NCI-H2081 treated with DMSO at 0.1 percent for 48 hours (cell line): ENCODE measurements at places on chromosomes 6 and 20.

DNA sequence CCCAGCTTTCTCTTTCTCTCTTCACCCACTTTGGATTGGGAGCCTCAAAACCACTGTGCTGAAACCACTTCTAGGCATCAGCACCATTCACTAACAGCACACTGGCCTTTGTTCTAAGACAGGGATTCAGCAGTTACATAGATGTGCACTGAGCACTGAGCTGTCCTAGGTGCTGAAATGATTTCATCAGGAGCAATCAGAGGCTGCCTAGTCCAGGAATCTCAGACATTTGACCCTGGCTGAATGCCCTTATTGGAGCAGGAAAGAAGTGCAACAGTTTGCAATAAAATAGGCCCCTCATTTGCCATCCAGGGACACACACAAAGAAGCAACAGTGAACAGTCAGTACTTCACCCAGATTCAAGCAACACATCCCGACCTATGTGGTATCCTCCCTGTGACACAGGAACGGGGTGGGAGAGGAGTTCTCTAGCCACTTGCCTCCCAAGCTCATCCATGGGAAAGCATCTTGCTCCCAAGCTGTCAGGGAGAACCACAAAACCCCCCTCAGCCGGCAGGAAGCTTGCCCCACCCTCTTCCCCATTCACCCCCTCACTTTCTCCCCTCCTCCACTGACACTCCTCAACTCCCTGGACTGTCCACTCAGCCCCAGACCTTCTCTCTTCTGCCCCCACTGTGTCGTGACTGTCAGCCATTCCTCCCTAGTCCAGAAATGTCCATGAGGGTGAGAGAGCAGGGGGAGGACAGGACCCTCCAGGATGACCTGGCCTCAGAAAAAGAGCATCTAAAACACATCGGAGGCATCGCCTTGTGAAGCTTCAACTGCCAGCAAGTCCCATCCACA, 304.4 kb downstream of the PREX1 start:
- DNase-seq = no peak

GRCh38 chr20:24834310-24834709, 114.8 kb upstream of the CST7 start:
- no peak for DNase-seq

DNA sequence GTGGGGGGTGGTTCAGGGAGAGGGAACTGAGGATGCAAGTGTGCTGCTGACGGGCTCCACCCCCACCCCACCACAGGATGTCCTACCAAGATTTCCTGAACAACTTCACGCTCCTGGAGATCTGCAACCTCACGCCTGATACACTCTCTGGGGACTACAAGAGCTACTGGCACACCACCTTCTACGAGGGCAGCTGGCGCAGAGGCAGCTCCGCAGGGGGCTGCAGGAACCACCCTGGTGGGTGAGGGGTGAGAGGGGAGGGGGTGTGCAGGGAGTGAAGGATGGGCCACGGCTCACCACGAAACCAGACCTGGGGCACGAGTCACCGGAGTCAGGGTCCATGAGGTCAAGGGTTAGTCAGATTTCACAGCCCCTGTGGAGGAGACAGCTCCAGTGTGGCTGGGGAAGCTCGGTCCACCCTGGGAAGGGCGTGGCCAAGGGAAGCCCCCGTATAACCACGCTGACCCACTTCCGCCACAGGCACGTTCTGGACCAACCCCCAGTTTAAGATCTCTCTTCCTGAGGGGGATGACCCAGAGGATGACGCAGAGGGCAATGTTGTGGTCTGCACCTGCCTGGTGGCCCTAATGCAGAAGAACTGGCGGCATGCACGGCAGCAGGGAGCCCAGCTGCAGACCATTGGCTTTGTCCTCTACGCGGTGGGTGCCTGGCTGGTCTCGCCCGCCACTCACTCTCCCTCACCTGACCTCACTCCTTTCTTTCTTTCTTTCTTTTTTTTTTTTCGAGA, 18.3 kb downstream of the CAPN11 start:
- no peak for DNase-seq

- no peak for DNase-seq
Observed at GRCh38 chr6:120077489-120077888, 727.9 kb upstream of the MAN1A1 start.

- DNase-seq = no peak
Observed at GRCh38 chr6:93307505-93308409, 111.6 kb downstream of the EPHA7 start.

DNA sequence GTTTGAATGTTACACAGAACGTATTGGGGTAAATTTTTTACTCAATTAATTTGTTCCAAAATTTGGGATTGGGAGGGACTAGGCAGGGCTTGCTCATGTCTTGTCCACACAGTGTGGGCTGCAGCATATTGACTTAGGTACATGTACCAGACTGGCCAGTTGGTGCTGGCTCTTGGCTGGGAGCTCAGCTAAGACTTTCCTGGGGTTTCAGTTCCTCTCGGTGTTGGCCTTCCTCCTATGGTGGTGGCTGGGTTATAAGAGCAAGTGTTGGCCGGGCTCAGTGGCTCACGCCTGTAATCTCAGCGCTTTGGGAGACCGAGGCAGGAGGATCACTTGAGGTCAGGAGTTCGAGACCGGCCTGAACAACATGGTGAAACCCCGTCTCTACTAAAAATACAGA, 4.9 kb downstream of the CENPQ start:
- no peak for DNase-seq

DNA sequence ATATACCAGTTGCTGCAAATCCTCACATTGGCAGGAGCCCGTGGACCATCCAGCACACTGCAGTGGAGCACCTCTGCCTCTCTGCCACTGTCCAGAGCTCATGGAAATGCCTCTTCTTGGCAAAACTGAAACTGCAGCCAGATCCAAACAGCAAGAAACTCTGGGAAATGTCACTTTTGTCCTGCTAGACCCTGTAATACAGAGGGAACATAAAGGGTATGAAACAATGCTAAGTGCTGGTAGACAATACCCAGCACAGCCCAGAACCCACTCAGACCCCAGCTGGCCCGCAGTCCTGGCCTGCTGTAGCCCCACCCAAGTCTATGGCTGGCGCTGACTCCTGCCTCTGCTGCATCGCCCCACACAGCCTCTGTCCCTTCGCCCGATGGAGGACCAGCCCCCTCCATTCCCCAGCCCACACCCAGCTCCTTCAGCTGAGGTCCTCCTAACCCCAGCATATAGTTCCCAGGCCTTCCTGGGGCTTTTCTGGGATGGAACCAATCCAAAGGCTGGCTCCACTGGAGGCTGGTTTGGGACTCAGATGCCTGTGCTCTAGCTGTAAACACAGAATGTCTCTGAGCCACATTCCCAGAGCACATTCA, 242.5 kb downstream of the LRFN2 start:
- no peak for DNase-seq

GRCh38 chr20:61014491-61014890, 237.6 kb upstream of the CDH4 start:
- no peak for DNase-seq

DNA sequence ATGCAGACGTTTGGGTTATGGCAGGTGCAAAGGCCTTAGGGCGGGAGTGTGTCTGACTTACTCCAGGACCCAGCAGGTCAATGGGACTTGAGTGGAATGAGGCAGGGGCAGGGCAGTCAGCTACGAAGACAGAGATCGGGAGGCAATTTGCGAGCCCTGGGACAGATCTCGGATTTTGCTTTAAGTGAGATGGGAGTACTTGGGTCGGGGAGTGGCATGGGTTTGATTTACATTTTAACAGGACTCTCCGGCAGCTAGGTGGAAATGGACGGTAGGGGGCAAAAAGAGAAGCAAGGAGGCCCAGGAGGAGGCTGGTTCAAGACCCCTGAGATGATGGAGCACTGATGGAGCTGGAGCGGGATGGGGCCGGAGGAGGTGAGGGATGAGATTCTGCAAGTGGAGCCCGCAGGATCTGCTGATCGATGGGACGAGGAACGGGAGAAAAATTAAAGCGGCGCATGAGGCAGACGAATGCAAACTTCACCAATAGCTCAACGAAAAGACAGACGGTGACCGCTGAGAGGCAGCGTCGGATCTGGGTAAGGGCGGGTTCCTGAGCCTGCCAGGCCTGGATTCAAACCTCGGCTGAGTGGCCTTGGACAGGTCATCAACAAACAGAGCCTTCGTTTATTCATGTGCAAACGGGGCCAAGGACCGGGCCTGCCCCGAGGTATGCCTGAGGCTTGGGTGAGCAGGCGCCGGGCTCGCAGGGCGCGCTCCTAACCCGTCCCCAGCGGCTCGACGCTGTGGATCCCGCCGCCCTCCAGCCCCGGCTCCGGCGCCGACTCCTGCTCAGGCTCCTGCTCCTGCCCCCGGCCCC, 756 bp upstream of the RBCK1 start:
- no peak for DNase-seq

DNA sequence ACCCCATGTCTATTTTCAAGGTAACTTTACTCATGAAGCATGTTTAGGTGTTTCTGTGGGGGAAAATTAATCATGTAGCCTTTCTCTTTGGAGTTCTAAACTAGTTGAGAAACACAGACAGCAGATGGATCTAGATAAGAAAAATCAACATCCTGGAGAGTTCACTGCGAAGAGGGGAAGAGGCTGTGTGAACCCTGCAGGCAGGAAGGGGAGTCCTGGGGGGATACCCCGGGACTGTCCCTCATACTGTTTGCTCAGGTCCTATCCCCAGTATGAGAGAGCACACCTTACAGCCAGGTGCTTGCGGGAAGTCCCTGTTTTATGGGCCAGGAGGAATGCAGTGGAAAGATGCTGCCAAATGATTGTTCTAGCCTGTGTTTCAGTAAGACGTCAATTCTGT, 32.7 kb downstream of the CHMP4B start:
- DNase-seq = no peak

DNA sequence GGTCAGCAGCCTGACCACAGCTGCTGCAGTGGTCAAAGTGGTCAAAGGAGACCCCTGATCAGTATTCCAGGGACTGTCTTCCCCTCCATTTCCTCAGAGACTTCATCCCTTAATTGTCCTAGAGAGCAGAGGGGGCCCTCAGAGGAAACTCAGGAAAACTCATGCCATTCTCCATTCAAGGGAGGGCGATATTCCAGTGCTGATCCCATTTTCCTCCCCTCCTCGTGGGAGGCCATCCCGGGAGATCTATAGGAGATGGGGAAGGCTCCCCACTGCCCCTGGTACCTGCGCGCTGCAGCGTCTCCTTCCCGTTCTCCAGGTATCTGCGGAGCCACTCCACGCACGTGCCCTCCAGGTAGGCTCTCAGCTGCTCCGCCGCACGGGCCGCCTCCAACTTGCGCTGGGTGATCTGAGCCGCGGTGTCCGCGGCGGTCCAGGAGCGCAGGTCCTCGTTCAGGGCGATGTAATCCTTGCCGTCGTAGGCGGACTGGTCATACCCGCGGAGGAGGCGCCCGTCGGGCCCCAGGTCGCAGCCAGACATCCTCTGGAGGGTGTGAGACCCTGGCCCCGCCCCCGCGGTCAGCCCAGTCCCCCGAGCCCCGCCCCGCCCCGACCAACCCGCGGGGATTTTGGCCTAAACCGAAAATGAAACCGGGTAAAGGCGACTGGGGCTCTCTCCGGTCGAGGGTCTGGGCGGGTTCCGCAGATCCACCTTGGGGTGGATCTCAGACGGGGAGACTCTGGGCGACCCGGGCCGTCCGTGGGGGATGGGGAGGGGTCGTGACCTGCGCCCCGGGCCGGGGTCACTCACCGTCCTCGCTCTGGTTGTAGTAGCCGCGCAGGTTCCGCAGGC, 878 bp downstream of the HLA-C start:
- no peak for DNase-seq

- no peak for DNase-seq
Observed at GRCh38 chr6:33837971-33838665, 34.3 kb upstream of the MLN start.
